Mesendoderm (in vitro differentiated cells): ENCODE measurements at places on chromosomes 5 and 9.

DNA sequence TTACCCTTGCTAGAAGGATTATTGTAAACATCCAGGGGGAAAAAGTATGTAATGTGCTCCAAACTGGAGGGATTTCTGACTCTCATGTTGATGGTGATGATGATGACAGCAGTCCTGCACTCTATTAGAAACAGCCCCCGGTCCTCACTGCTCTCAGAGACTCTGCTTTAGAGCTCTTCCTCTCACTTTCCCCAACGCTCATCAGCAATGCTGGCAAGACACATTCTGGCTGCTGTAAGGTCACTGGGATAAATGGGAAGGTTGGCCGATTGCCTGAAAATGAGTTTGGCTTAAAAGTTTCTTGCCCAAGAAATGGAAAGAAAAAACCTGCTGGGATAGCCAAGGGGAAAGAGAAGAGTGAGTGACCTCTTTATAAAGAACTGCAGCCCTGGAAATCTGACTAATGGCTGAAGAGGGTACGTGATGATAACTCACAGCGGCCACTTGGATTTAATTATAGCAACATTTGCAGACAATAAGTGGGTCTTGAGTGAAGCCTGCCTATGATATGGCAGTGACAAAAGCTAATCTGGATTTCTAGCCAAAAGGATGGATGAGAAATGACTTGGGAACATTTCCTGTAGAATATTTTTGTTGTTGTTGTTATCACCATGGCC is 235.8 kb downstream of the TMEM38B start:
- no peak for DNase-seq

DNA sequence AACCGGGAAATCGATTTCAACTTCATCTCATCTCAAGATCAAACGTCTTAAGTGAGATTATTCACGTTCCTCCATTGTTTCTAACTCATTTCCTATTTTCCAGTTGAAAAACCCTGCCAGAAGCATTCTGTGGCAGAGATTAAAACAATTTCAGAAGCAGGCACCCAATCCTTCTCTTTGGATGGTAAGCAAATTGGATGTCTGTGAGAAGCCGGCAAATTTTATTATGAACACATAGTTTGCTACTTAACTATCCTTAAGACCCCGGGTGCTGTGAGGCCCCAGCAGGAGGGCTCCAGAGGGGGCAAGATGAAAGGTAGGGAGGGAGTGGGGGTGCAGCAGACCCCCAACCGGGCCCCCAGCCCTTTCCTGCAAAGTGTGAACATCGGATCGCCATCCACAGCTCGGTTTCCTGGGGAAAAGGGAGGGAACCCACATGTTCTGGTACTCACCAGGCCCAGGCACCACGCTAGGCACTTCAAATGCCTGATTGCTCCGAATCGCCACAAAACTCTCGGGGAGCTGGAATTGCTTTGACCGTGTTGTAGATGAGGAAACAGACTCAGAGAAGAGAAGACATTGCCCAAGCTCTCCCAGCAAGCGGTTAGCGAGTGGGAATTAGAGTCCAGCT is 167.1 kb upstream of the MVB12B start:
- DNase-seq, result no peak

DNA sequence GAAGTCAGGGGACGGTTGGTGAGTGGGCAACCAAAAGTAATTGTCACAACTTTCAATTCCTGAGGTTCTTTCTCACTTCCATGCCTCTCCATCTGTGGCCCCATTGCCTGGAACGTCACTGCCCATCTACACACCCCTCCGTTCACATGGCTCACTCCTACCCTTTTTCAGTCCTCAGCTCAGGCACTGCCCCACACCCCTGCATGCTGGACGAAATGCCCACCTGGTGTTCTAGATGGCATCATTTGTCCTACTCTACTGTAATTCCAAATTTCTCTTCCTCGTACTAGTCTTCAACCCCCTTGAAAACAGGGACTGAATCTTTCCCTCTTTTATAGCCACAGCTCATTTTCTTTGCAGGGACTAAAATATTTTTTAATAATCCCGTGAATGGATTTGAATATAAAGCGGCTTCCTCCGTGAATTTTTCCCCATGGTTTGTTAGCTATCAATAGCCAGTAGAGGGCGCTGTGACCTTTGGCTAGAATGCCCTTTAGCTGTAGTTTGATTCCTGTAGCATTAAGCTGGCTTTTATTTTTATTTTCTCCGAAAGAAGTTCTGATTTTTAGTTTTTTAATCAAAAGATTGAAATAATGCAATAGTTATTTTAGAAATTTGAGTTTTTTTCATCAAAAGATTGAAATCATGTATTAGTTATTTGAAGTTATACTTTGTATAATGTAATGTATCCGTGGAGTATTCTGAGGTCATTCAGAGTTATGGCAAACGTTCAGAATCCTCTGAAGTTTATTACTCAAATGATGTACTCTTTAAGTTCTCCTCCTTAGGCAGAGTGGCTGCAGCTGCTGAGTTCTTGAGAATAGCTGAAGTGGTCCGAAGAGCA is 232.1 kb downstream of the SH3GL2 start:
- DNase-seq, result peak; percentile 50

GRCh38 chr9:6068983-6069382 is 53.6 kb upstream of the RANBP6 start:
- no peak for DNase-seq

DNA sequence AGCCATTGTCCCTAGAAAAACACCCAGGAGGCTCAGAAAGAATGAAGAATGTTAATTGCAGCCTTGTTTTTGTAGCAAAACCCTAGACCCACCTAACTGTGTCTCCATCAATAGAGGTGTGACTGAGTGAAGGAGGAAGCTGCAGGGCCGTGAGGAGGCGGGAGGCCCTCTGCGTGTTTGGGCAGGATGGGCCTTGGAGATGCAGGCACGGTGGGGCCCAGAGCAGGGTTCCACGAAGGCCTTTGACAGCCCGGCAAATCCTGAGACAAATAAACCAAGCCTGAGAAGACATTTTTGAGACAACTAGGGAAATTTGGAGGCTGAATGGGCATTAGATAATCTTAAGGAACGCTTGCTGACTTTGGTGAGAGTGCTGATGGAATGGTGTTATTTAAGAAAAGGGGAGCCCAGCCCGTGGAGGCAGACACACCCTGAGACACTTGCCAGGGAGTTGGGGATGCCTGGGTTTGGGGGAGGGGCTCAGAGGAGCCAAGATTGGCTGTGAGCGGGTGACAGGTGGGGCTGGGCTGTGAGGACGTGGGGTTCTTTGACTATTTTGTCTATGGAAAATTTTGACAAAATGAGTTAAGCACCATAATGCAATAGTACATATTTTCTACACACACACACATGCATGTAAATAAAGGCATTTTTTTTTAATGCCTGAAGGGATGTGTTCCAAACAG is 48.8 kb downstream of the BARX1 start:
- no peak for DNase-seq

- no peak for DNase-seq
Observed at GRCh38 chr5:178993955-178994579, 1.1 kb downstream of the GRM6 start.

DNA sequence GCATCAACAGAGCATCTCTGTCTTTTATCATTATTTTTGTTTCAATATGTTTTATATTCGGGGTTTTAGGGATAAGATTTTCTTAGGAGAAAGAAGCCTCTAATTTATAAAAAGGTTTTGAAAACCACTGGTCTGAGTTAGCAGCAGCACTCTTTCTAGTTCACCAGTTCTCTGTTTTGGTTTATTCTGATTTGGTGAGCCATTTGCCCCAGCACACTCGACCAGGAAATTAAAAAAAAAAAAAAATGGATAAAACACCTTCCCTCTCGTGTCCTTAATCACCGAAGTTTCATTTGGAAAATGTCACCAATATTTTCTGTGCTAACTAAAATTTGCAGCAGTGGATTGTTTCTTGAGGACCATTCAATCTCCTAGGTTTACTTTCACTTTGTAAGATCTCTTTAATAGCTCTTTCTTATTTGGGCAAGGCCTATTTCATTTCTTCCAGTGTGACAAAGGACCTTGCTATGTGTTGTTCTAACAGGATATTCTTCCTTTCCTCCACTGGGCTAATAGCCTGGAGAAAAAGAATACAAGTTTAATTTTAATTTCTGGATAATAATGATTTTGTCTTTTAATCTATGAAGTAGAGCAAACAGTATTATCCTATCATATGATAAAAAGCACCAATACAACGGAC is 57.8 kb upstream of the ANXA1 start:
- DNase-seq, result no peak

GRCh38 chr9:113913426-113914195 is 37.5 kb downstream of the ZNF618 start:
- no peak for DNase-seq

- DNase-seq, result no peak
Observed at GRCh38 chr9:120393386-120394057, 186.4 kb downstream of the CDK5RAP2 start.

DNA sequence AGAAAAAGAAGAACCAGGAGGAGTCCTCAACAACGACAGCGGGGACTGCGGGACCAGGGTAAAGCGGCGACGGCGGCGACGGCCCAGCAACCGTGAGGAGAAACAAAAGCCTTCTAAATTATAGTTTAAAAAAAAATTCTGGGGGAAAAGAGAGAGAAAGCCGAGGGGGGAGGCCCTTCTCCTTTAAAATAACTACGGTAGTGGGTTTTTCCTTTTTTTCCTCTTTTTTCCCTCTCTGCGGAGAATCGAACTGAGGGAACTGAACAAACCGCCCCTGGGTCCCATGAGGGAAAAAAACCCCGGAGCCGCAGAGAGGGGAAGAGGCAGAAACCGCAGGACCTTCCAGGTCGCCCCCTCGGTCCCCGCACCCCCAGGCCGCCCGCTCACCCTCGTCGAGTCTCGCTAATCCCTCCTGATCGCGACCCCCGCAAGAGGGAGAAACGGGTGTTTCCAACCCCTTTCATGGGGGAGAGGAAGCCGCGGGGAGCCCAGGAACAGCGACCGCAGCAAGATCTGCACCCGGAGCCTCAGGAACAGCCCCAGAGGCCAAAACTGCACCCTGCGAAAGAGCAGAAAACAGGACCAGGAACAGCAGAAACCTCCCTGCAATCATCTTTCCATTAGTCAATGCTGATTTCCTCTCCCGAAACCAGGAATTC is 453 bp downstream of the CPEB4 start:
- peak; percentile 26 for DNase-seq

DNA sequence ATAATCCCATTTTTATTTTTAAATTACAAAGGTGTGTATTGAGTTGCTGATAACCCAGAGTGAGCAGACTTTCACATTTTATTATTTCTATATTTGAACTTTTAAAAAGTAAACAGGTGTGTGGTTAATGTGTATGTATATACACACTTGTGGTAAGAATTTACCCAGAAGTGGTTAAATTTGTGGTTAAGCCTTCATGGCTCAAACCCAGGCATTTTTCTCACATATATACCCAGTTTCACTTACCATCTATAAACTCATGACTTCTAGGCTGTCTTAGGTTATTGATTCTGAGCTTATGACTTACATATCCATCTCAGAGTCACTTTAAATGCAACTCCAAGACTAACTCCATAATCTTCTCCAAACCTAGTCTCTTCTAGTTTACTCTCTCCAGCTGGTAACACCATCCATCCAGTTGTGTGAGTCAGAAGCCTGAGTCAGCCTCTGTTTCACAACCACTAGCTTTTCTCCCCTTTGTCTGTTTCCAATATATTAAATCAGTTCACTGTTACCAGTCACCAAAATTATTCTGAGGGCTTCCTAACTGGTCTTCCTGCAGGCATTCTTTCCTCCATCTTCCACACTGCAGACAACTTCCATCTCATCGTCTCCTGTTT is 20.2 kb downstream of the ZBED3 start:
- DNase-seq, result no peak

DNA sequence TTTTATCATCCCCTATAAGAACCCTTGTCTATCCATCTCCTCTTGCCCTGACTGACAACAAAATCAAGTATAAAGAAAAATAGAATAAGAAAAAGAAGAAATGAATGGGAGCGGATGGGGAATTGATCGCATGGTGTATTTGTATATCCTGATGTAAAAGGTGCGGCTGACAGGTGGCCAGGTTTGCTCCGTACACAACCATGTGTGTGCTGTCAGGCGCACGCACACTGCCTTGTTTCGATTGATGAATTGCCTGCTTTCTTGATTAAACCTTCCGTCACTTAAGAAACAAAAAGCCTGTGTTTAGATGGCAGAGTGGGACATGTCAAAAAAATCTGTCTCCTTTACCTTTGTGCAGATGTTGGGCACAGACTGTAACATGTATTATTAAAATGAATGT is 102.6 kb downstream of the MVB12B start:
- DNase-seq, result no peak

- DNase-seq, result no peak
Observed at GRCh38 chr5:31382051-31382878, 149.6 kb downstream of the DROSHA start.

- DNase-seq, result no peak
Observed at GRCh38 chr9:111806259-111806658, 11.5 kb upstream of the SHOC1 start.

GRCh38 chr9:7234144-7234543 is 476.4 kb downstream of the KDM4C start:
- peak; percentile 90 for DNase-seq

DNA sequence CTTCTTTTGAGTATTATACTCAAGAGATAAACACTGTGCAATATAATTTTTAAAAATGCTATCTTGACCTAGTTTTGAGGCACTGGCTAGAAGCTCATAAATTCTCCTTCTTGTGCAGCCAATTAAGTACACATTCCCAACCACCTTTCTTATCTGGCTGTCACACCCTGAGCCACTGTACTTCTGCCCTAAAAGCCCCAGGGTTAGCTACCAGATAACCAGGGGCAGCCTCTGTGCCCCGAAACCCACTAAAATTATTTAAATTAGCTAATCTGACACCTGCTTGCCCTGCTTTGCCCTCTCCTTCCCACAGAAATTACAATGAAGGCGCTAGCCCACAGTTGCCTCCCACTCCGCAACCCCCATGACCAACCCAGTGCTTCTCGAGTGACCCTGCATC is 597.3 kb upstream of the TYRP1 start:
- no peak for DNase-seq

- DNase-seq, result peak; percentile 91
Observed at GRCh38 chr5:177491429-177491945, 5.9 kb downstream of the PDLIM7 start.

DNA sequence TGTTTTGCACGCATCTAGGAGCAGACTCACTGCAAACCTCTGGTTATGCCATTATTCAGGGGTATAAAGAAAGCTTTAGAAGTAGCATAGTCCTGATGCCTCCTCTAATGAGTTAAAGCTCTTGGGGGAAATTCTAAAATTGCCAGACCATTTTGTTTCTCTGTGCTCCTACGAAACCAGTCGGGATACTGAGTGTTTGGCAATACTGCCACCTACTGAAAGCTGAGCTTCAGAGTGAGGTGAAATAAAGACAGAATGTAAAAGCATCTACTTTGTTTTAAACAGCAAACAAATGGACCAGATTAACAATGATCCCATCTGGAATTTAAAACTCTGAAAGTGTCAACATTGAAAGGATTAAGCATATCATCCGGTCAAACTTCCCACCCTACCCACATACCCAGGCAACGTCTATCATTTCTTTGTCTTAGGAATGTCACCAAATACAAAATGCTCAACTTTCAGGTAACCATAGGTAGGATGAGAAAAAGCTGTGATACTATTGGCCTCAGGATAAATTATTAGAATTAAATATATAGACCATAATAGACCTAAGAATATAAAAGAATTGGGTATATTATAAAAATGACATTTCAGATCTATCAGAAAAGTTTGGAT is 77.8 kb upstream of the SHISAL2B start:
- DNase-seq, result peak; percentile 81
